Fibroblast of skin of abdomen (primary cell): ENCODE measurements at places on chromosomes 2 and 18.

- no peak for DNase-seq
Measured at GRCh38 chr2:26302846-26303245, 43.1 kb upstream of the SELENOI start.

DNA sequence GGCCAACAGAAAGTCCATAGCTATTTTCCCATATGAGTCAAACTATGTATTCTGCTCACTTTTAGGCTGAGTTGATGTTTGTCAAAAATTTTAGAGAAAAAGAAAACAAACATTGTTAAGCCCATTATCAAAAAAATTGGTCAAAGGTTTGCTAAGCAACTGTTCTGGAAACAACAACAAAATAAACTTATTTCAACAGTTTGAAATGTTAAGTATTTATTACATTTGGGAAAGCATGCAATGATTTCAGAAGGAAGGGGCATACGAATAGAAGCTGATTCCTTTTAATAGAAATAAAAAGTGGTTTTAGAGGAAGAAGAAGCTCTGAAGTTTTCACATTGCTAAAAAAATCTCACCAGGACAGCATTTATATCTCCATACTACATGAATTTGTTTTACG is 1837.5 kb upstream of the CELF4 start:
- DNase-seq: no peak

GRCh38 chr2:23905155-23905554 is 21.8 kb downstream of the ATAD2B start:
- DNase-seq: peak; percentile 13

GRCh38 chr2:200786423-200786822 is 25.3 kb upstream of the BZW1 start:
- DNase-seq: no peak

- DNase-seq: no peak
Measured at GRCh38 chr2:208300847-208301618, 35.0 kb downstream of the PIKFYVE start.

- peak; percentile 80 for DNase-seq
Measured at GRCh38 chr2:226411727-226412360, 387.8 kb downstream of the IRS1 start.

GRCh38 chr2:237073552-237073951 is 12.1 kb upstream of the COPS8 start:
- peak; percentile 72 for DNase-seq

DNA sequence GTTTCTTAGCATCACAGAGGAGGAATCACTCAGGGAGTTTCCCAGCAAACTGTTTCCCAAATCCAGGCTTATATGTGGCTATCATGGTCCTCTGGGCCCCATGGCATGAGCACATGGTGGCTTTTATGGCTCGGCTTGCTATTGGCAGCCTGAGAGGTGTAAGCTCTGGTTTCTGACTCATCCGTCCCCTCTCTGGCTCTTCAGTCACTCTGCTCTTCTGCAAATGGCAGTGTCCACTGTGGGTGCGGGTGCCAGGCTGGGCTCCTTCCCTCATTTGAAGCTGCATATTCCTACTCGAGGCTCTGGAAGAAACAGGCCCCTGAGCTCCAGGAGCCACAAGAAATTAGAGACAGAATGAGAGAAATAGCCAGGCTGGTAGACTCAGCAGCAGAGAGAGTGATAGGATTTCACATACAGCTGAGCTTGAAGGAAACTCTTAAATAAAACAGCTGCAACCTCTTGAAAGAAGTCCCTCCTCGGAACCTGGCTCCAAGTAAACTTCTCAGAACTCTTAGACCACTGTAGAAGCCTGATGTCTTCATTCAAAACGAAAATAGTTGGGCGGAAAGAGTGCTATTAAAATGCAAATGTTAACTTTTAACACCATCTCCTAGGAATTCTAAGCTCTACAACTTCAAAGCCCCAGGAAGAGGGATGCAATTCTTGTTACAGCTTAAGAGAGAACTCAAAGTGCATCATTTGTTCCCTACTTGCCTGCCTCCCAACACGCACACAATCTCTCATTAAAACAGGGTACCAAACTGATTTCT is 212.6 kb upstream of the SP5 start:
- DNase-seq: no peak

DNA sequence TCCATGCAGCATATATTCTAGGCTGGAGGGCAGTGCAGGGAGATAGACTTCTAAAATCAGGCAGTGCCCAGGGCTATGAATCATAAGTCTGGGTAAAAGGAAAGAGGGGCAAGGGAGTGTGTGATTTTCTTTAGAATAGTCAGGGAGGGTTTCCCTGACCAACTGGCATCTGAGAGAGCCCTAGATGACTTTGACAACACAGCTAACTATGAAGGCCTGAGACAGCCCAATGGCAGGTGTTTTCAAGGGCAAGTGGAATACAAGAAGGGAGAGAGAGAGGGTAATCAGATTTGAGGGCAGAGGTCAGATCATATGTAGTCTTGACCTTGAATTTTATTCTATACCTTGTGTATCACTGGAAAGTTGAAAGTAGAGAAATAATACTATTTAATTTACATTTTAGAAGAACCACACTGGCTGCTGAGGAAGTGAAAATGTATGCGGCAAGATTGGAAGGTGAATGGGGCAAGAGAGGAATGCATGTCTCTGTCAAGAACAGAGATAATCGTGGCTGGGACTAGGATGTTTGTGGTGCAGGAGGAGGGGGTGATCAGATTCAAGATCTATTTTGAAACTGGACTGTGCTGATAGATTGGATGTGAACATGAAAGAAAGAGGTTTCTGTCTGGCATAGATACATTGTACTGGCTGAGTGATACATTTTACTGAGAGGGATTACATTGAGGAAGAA is 1.9 kb upstream of the ITGB6 start:
- DNase-seq: peak; percentile 21

GRCh38 chr2:135745545-135745944 is 3.9 kb downstream of the UBXN4 start:
- peak; percentile 80 for DNase-seq

DNA sequence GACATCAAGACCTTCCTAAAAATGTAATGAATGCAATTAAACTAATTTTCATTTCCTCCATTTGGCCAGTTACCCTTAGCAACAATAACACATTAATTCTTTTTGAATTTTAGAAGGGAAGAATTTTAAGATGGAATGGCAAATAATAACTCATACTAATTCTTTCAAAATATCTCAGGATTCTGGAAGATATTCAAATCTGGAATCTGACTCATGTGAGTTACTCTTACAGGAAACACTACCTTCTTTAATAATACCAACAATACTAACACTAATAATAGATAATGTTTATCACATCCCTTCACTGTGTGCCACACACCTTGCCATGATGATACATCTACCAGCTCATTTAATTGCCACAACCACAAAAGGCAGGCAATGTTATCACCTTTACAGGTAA is 46.4 kb downstream of the ZNF521 start:
- peak; percentile 44 for DNase-seq

DNA sequence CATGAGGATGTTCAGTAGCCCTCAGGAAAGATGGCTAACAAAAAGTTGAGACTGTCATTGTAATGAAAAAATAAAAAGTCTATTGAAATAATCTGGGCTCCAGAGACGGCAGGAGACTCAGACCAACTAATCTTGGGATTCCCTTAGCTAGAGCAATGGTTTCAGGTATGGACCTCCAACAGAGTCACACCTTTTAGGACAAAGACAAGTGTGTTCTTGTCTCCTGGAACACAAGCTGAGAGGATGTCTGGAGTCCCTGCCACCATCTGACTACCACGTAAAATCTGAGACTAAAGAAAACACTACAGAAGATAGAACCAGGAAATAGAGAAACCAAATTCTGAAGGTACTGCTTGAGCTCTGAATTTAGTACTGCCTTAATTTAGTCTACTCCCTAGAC is 103.3 kb upstream of the RBBP8 start:
- no peak for DNase-seq

DNA sequence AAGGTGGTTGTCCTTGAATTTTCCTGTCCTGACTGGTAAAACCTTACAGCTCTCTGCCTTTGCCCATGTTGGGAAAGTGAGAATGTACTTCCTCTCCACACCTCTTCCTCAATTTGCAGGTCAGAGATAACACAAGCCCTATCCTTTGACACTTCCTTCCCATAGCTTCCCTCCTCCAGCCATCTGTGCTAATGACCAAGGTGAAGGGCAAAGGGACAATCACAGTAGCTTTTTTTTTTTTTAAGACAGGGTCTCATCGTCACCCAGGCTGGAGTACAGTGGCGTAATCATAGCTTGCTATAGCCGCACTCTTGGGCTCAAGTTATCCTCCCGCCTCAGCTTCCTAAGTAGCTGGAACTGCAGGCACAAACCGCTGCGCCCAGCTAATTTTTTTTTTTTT is 24.3 kb upstream of the STPG4 start:
- DNase-seq: no peak

DNA sequence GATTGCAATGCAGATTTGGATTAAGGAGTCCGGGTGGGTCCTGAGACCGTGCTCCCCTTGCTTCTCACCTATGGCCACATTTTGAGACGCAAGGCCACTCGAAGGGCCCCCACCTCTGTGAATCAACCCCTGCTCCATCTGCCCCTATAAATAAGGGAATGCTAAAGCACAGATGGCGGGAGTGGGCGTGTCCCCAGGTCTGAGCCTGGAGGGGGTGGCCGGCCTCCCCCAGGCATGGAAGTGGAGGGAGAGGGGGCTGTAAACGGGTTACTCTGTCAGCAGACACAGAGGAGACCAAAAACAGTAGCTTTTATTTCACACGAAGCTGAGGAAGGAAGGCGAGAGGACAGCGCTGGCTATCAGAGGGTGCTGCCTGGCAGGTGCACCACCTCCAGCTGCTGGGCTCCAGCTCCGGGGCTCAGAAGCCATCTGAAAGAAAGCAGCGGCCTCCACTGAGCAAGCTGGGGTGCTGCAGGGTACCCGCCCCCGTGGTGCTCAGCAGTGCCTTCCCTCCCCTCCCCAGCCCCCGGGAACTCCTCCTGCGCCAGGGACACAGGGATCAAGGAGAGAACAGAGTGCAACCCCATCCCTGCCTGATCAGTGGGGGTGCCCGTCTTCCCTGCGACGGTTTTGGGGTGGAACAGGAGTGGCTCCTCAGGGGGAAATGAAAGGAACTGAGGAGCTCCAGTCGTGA is 56.7 kb upstream of the RAB6C start:
- DNase-seq: no peak

DNA sequence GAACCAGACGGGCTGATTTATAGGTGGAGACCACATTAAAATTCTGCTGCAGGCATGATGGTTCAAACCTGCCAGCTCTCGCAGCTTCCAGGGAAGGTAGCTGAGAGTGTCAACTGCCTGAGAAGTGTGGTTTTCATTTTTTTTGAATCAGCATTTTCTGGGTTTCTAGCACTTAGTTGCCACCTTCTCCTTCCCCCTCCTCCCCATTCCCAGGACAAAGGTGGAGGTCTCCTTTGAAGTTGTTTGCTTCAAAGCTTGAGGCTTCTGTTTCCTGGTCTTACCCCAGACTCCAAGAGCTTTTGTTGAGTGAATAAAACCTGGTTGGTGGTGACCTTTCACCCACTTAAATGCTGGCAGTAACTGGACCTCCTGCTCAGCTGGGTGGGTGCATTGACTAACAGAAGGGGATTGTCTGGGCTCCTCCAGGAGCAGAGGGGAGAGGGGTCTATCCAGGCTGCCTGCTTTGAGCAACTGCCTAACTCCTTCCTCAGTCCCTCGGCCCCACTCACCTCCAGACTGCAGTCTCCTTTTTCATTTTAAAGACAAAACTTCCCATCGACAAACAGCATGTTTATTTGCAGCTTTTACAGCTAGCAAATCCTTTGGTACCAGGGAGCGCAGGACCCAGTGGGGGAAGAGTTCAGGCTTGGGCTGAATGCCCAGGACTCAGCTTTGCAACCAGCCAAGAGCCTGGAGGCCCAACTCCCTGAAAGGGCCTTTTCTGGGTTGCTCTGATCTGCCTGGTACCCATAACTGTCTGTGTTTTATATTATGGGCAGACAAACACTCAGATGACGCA is 3.5 kb downstream of the RHOB start:
- peak; percentile 79 for DNase-seq

DNA sequence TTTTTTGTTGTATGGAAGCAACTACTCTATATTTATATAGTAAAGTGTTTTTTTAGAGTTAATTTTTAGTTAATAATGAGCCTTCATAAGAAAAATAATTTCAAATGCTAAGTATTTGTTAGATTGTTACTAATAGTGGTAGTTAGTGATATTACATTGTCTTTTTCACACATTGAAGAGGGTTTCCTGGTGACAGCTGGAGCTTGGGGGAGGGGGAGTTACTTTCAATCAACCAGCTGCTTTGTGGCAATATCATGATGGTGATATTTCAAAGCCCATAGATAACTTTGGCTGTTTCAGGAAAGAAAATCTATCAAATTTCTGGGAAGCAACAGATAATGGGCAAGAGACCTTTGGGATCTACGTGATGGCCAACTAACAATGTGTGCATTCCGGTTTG is 4.1 kb downstream of the RHBDD1 start:
- no peak for DNase-seq

DNA sequence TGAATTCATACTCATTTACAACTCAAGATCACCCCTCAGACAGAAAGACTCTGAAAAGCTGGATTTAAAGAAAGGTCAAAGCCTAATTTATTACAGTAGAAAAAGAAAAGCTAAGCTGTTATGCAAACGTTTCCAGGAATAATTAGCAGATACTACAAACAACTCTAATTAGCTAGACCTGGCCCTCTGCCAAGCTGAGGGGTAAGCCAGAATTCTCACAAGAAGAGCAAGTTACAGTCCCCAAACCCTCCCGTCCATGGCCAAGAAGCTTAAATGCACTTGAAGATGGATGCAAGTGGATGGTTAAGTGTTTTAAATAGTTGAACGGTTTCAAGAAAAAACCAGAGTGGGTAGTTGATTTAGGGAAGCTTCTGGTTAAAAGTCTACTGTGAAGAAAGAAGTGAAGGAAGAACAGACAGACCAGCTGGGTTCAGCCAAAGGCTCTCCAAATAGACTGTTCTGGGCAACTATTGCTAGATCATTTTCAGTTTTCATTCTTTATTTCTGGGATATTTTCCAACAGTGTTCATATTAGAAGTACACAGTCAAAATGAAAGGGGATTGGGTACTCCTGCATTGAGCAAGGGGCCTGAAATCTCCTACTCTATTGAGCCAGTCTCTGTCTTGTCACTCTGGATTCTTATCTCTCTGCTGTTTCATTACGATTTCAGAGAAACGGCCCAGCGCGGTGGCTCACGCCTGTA is 4.8 kb downstream of the LMAN2L start:
- no peak for DNase-seq

GRCh38 chr18:76558881-76559667 is 64.0 kb upstream of the ZNF516 start:
- peak; percentile 19 for DNase-seq

DNA sequence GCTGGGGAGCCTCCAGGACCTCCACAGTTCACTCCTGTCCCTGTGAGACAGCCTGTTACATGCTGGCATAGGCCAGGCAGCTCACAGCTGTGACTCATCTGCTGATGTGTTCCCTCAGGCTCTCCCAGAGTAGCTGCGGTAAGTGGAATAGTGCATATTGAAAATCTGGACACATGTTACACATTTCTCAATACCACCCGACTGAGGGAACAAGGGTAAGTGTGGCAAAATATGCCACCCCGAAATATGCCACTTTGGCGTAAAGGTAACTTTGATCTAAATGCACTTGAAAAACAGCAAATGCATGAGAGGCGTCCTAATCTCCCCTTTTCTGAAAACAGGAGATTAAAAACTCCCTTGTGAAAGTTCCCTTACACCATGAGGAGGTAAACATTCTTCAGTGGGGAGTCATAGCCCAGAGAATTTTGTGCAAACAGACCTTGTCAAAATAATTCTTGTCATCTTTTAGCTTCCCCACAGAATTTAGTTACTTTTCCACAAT is 557.9 kb downstream of the CCDC85A start:
- peak; percentile 95 for DNase-seq
